ENCODE measurements at places on chromosomes 4 and X.
A peak's percentile ranks its signal among the peaks of the same experiment; 100 is the strongest.

DNA sequence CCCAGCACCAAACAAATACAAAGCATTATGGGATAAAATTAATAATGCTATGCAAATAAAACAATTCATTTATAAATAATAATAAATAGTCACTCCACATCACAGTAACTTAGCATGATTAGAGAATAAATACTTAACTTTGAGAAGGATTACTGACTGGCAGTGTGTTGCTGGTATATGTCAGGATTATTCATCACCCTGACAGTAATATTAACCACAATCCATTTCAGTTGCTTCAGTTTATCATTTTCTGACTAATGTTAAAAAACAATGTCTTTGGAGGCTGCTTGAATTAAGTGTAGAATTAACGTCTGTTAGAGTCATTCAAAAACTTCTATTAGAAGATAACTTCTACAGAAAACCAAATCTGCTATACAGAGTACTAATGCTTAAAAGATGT lies 124.1 kb upstream of the MAB21L2 start:
- no peak for DNase-seq

DNA sequence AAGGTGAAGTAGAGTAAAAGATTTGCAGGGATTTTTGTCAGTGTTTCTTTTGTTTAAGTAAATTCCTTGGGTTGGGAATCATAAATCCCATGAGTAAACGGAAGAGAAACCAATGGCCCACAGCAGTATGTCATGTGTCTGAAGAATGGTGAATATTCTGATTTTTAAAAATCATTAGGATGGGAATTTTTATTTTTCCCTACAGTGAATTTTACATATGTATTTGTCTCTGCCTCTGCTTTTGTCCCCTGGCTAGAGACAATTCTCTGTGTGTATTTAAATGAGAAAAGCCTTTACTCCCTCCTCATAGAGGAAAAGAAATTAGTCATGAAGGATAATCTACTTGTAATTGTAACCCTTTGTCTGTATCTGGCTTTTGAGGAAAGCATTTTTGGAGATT lies 152.1 kb downstream of the THOC2 start:
- no peak for DNase-seq

DNA sequence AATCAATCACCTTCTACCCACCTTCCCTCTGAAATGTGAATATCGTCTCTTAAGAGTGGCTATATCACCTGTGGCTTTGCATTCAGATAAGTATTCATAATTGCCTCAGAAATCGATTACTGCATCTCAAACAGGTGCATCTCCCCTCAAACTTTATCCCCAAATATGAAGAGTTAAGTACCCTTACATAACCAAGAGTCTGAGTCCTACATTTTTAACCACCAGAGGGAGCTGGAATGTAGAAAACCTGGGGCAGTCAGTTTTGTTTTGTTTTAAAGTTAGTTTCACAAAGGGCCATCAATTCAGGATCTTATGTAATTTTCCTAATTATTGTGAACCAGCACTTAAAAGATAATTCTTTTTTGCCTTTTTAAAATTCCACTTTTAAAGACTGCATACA lies 5.7 kb downstream of the TCEANC start:
- DNase-seq, result no peak

GRCh38 chr4:170674176-170674575 lies 584.4 kb upstream of the AADAT start:
- no peak for DNase-seq

GRCh38 chrX:28599957-28600356 lies 12.7 kb downstream of the IL1RAPL1 start:
- DNase-seq, result no peak

DNA sequence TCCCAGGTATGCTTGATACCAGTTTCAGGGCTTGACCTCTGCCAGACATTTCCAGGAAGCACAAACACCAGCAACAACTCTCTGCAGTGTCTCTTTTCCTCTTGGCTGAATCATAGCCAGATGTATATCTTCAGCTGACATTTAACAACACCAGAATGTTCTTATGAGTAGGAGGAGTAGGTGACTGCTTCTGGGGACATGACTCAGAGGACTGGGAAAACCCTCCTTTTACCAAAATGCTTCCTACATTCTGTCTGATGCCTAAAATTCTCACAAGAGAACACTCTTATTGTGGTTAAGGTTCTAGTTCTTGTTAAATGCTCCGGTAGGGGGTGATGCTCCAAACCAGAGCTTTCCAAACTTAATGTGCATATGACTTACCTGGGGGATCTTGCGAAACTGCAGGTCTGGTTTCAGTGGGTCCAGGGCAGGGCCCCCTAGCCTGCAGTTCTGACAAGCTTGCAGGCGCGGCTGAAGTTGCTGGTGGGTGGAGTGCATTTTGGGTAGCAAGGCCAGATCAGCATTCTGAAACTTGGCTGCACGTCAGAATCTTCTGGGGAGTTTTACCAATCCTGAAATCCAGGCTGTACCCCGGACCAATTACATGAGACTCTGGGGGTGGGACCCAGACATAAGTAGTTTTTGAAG lies 329.3 kb upstream of the RPS6KA3 start:
- peak; percentile 20 for DNase-seq

DNA sequence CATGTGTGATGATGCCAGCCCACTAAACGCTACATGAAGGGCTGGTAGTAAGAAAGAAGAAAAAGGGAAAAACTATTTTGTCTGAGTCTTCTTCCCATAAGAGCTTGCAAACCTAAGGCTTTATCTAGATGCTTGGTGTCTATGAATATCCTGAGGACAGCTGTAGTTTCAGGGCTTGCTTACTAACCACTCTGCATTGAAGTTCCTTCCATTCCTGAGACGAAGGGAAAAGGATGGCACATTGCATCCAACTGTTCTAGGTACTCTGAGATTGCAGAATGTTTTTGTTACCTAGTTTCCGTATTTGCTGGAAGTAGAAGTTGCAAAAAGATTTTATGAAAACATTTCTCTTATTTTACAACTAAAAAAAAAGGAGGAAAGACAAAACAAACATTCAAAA lies 544.6 kb downstream of the IL15 start:
- DNase-seq, result no peak

- DNase-seq, result no peak
These were observed 40.4 kb upstream of the TLR2 start for GRCh38 chr4:153643406-153644383.

DNA sequence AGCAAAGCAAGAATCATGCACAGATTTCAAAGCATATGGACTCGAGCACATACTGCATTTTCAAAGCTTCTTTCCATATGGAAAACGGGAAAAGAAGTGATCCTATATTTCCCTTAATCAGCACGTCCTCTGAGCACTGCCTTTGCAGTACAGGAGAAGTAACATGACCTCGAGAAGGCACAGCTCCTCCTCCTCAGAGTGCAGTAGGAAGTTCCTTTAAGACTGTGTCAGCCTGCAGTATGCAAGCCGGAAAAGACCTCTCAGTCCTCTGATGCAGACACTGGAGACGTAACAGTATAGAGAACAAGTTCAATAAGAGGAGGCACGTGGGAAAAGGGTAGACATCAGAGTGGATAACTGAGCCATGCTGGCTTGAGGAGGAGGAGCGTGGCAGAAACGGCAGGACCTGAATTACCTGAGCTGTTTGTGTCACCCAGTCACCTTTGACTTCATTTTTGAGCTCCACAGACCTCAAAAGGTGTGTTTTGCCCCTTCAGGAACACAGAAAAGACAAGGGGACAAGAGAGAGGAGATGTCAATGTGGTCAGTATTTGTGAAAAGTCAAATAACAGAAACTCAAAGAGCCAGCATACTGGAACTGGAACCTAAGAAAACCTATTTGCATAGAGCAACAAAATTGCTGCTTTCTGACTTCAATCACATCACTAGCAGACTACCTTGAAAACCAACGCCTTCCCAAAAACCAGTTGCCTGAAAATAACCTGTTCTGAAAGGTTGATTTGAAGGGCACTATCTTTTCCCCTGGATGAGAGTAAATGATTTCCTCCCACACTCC lies 20.8 kb downstream of the IRF2 start:
- DNase-seq, result no peak

- DNase-seq, result no peak
These were observed 32.4 kb downstream of the FGFRL1 start for GRCh38 chr4:1043651-1044468.

- peak; percentile 27 for DNase-seq
These were observed 404 bp downstream of the PPP2R3B start for GRCh38 chrX:386239-386767.

- no peak for DNase-seq
These were observed 159.6 kb upstream of the LEF1 start for GRCh38 chr4:108328383-108328732.

GRCh38 chr4:150944660-150945059 lies 70.4 kb downstream of the LRBA start:
- DNase-seq, result no peak

- no peak for DNase-seq
These were observed 36.3 kb downstream of the MGARP start for GRCh38 chr4:139243448-139244365.

GRCh38 chr4:162016219-162016618 lies 147.6 kb downstream of the FSTL5 start:
- DNase-seq, result no peak

- no peak for DNase-seq
These were observed 102.1 kb upstream of the FAM9B start for GRCh38 chrX:9135901-9136510.

DNA sequence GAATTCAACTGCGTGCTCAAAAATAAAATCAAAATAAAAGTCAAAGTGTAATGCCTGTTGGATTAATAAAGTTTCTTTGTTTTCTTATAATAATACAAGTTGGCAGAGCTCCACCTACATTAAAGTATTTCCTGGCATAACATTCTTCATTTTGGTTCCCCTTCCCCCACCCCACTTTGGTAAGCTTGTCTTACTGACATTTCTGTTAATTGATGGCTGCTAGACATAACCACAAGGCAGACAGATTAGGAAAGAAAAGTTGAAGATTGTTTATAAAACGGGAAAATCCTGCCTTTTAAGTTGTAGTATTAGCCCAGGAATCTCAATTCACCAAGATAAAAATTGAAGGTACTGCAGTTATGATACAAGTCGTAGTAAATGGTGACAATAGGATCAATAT lies 246.5 kb upstream of the RPS6KA3 start:
- no peak for DNase-seq

DNA sequence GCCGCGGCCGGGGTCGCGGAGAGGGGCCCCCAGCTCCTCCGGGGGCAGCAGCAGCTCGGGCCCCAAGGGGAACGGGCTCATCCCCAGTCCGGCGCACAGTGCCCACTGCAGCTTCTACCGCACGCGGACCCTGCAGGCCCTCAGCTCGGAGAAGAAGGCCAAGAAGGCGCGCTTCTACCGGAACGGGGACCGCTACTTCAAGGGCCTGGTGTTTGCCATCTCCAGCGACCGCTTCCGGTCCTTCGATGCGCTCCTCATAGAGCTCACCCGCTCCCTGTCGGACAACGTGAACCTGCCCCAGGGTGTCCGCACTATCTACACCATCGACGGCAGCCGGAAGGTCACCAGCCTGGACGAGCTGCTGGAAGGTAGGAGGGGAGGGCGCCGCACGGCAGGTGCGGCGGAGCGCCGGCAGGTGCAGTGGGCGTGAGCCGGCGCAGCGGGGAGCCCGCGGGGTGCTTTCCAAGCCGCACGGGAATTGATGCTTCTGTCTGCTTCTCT lies 886 bp downstream of the DCLK2 start:
- DNase-seq, result no peak

DNA sequence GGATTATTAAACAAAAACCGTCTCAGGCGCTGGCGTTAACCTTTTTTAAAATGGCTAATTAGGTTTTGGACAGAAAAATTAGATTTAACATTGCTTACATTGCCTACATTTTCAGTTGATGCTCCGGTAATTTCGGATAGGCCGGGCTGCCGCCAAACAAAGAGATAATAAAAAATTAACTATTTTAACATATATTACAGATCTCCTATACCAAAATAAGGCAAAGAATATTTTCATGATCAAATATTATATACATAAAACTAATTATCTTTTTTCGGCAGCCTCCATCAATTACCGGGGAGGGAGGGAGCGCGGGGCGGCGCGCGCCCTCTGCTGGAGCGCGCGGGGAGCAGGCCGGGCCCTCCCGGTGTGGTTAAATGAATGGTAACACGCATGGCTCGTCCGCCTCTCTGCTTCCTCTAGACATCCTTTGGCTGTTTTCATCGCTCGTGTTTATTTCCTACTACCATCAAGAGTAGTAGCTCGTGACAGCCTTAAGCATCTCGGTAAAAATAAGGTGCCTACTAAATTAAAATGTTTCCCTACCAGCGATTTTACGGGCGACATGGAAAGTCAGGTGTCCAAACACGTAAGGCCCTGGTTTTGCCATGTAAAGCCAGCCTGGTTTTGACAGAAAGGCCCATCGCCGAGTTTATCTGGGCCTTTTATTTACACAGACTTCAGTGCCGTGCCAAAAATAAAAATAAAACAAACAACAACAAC lies 52.4 kb upstream of the TMEM33 start:
- DNase-seq, result peak; percentile 18

DNA sequence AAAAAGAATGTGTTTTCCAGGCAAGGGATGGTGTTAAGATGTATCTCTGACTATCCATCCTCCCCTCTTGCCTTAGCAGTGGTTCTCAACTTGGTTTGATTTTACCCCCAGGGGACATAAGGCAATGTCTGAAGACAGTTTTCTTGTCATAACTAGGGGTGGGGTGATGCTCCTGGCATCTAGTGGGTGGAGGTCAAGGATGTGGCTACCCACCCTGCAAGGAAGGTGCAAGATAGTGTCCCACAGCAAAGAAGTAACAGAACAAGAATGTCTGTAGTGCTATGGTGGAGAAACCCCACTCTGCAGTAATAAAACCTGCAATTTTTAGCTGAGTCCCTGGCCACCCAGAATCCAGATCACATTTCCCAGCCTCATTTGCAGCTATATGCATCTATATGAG lies 81.2 kb upstream of the TBL1X start:
- no peak for DNase-seq

- no peak for DNase-seq
These were observed 37.6 kb upstream of the LGI2 start for GRCh38 chr4:25068386-25068785.

DNA sequence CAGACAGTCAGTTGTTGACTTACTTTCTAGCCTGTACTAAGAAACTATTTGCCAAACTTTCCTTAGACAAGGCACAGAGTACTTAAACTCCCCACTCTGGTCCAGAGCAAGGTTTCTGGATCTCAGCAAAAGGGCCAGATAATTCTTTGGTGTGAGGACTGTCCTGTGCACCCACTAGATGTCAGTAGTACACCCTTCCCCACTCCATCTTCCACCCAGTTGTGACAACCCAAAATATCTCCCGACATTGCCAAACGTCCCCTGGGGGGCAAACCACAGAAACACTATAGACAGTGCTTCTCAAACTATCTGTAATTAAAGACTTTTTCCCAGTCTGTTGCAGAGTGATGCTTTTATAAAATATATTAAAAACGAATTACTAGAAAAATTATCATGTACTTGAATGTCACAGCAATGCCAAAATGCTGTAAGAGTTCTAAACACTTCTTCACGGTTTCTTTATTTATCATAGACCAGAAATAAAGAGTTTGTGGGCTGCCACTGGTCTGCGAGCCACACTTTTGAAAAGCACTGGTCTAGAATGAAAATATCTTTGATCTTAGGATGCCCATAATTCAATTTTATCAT lies 203.5 kb downstream of the PRDM5 start:
- no peak for DNase-seq

DNA sequence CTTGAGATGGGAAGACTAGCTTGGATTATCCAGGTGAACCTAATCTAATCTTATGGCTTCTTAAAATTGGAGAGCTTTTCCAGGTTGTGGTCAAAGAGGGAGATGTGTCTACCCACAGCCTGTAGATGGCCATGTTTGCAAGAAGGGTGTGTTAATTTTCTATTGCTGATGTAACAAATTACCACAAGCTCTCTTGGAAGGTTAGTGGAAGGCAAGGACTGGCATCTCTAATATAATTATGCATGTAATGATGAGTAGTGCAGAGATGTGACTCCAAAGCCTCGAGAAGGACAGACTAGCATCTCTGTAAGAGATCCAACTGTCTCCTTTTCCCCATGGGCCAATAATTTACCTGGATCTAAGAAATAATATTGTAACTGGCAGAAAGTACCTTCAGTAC lies 3.2 kb upstream of the ADH1B start:
- DNase-seq, result no peak

Measured in stimulated activated CD4-positive, alpha-beta T cell treated with anti-CD3 and anti-CD28 coated beads, Interleukin-1b, Interleukin-23, amount 100 ng/mL, for 24 hours (primary cell).